Right forelimb (tissue), 1 donor: ENCODE measurements at places on chromosomes 11 and 22.

DNA sequence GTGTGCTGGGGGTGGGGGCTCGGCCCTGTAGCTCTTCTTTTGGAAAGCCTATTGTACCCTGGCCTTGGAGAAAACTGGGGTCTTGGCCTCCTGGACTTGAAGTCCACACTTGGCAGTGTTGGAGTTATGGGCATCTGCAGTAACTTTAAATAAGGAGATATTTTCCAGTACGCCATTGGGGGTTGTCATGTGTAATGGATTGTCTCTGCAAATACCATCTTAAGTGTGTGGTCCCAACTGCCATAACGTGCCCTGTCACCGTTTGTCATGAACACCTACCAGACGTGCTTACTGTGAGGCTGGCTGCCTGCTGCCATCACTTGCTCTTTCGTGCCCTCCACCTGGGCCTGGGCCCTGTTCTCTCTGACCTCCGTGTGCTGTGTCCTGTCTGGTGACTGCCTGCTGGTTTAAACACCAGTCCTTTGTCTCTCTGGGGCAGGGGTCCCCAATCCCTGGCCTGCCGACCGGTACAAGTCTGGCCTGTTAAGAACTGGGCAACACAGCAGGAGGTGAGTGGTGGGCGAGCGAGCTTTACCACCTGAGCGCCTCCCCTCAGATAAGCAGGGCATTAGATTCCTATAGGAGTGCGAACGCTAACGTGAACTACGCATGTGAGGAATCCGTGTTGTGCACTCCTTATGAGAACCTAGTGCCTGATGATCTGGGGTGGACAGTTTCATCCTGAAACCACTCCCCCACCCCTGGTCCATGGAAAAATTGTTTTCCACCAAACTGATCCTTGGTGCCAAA is 3.6 kb upstream of the ZDHHC8 start:
- DNase-seq: no peak

DNA sequence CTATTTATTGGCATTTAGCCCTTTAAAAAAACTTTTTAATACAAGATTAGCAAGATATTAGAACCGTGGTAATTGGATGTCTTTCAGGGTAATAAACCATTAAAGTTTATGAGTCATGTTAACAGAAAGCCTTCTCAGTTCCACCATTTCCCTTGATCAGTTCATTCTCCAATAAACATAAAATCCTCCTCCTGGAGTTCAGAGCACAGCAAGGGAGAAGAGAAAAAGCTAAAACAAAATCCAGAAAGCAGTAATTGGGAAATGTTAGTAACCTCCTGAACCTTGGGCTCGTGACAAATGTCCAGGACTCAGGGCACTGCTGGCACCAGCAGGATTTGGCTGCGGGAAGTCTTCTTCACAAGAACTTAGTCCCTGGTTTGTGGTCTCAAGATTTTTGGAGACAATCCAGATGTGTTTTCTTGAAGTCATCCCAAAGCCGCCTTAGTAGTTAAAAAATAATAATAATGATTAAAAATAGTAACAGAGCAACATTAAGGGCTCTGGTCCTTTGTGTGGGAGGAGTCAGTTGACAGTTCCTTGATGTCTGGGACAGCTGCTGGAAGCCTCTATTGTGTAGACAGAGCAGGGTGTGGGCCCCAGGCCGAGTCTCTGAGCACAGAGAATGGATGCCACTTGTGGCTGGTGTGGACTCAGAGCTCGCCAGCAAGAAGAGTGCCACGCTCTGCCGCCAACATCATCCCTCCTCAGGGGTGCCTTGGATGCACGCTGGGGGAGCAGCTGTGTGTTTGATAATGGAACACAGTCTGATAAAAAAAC is 43.4 kb upstream of the PITPNB start:
- no peak for DNase-seq

DNA sequence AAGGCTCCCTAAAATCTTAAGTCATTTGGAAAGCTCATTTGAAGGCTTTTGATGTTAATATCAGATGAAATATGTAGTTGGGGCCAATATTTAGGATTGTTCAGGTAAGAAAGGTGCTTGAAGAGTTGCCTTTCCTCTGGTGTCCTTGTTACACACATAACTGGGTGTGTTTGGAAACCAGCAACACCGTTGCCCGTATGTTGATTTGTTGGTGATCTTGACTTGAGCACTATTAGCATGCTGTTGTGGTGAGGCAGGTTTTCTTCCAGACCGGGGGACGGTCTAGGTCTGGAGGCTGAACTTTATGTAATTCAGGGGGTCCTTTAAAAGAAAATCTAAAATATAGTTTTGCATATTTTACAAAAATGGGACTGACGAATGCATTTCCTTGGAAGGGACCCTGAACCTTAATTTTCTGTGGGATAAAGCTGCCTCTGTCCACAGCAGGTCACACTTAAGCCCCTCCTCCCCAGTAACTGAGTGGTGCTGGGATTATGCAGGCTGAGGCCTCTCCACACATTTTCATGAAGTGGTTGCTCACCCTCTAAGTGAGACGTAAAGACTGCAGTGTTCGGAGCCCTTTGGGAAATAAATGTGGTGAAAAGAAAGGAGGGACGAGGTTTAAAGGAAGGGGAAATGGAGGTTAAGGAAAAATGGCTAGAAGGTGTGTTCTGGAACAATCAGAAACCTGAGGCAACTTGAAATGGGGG is 1.8 kb downstream of the YWHAH start:
- DNase-seq: no peak

DNA sequence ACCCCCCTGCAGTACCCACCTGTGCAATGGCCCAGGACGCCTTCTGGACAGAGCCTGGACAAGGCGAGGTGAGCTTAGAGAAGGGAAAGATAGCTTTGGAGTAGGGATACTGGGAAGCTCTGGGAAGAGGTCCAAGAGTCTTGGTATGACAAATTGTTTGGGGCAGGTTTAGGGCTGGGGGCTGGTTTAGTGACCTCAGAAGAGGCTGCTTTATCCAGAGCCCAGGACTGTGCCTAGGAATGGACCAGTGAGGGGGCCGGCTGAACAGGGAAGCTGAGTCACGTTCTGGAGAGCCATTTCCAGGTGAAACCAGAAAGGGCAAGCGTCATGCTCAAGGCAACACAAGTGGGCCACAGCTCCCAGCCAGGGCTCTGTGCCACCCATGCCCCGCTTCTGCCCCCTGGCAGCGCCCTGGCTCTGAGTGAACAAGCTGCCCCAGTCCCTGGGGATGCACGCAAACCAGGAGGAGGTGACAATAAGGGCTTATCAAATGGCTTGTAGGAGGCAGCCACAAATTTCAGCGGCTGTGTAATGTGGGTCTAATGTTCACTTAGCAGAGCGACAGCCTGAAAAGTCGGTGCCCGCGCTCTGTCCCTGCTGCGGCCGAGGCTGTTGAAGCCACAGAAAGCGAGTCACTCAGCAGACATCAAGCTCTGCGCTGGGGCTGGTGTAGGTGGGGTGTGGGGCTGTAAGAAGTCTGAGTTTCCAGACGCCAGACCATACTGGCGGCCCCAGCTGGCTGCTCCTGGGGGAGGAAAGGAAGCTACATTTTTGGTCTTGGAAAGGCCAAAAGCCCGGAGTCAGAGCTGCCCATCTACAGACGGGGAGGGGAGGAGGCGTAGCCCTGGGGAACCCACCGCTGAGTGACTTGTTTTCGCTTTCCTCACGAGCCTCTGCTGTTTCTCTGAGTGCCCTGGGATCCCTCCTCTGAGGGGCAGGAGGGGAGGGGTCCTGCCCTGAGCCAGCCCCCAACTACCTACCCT is 18.3 kb upstream of the SYT7 start:
- no peak for DNase-seq

DNA sequence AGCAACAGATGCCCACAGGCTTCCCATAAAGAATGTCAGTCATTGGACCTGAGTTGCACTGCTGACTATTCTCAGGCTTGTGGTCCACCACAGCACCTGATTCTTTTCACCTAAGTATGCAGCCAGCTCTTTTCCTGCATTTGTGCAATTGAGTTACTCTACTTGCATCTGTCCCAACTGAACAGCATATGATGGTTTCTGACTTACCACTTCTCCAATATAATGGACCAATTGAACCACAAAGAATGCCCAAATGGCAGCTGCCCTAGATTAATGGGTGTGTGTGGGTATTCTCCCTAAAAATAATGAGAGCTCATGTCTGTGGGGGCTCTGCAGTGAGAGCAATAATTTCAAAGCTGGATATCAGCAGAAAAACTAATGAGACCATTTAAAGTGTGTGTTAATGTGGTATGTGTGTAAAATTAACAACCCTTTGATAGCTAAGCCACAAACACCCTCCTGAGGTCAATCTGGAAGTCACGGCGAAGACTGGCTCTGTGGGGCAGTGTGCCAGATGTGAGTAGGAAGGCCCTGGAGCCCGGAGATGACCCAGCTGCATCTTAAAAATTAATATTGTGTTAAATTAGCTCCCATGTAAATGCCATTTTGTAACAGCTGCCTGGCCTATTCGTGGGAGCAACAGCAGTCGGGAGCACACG is 43.8 kb downstream of the SC5D start:
- no peak for DNase-seq

GRCh38 chr22:17387356-17387755 is 18.1 kb downstream of the CECR2 start:
- no peak for DNase-seq

DNA sequence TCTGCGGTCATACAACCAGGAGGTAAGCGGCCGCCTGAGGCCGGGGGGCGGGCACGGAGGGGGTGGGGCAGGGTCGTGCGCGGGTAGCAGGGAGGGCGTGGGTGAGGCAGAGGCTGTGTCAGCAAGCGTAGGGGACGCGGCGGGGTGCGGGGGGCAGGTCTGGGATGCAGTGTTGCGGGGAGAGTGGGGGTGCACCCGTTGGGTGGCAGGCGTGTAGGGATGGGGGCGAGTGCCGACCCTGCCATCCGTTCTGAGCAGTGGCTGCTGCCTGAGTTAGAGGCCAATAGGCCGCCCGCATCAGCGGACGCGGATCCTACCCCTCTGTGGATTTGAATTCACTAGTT is 1.4 kb downstream of the RIC8A start:
- no peak for DNase-seq

GRCh38 chr11:14414470-14415461 is 55.8 kb upstream of the RRAS2 start:
- DNase-seq: no peak

DNA sequence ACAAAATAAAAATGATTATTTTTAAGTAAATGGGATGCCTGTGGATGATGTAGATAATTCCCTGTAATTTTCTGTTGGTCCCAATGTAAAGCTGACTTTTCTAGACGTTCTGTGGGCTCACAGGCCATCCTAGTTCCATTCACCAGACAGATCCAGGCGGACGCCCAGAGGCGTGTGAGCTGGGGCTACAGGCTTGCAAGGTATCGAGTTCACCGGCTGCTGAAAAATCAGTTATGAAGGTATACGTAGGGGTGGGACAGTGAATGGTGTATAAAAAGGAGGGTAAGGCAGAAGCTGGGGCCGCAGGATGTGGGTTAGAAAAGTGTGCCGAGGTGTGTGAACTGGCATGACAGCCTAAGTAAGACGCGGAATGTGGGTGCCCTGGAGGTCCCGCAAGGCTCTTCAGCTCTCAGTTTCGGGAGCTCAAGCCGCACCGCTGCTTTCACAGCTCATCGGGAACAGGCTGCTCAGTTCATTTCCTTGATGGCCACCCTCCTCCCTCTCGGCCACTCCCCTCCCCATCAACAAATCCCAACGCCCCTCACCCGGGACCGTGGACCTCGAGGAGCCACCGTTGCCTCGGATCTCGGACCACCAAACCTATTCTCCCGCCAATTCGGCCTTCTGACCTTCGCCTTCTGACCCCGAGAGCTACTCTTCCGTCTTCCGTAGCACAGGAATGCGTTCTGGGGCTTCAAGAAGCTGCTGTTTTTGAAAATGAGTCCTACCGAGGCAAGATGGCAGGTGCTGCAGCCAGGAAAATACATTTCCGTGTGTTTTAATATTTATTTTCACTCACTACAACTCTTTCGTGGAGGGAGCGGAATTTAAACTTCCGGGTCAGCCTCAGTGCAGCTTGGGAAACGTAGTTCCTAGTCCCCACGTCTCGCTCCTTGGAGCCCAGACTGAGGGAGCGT is at the start of gene XNDC1N:
TSS of gene XNDC1N (minus strand) at position 775 of the 917 bp plus-strand sequence. CDS start 5,241 bp downstream, outside the sequence.
- peak; percentile 88 for DNase-seq

GRCh38 chr11:105689631-105690030 is 79.8 kb downstream of the GRIA4 start:
- DNase-seq: no peak

DNA sequence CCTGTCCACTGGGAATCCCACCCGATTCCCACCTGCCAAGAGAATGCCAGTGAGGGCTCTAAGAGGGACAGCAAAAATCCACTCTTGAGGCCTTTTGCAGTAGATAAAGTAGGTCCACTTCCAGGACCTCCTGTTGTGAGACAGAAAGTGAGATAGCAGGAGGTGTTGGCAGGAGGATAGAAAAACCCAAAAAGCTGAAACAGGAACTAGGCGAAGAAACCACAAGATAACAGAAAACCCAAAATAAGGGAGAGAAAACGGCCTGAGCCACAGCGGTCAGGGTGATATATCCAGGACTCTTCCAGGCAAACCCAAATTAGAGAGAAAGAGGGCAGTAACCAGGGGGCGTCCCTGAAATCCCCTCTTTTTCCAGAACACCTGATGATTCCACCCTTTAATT is 79.7 kb upstream of the LINC01488 start:
- no peak for DNase-seq

DNA sequence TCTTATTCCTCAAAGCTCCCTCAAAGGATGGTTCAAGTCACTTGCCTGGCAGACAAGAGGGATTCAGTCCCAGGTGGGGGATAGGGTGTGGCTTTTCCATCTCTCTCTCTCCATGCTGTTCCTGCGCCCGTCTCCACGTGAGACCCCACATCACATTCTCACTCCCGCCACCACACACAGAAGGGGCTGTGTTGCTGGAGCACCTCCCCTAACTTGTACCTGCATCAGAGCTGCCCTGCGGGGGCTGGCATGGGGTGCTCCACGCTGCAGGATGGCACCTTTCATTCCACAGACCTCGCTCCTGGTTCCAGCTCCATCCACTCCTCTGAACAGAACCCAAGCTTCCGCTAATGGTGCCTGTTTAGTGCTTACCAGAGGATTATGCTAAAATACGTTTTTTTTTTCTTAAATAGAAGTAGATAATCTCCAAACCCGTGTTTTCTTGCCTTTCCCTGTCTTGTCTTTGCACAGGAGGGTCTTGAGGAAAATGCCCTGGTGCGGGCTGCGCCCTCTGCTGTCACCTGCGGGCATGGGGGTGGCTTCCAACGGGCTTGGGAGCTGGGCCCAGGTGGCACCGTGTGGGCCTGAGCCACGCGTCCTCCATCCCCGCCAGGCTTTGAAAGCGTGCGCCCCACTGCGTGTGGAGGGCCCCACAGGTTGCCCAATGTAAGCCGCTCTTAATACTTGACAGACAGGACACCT is 985.6 kb downstream of the BRD1 start:
- no peak for DNase-seq

GRCh38 chr22:42320443-42321416 is 50.3 kb upstream of the TCF20 start:
- DNase-seq: no peak

DNA sequence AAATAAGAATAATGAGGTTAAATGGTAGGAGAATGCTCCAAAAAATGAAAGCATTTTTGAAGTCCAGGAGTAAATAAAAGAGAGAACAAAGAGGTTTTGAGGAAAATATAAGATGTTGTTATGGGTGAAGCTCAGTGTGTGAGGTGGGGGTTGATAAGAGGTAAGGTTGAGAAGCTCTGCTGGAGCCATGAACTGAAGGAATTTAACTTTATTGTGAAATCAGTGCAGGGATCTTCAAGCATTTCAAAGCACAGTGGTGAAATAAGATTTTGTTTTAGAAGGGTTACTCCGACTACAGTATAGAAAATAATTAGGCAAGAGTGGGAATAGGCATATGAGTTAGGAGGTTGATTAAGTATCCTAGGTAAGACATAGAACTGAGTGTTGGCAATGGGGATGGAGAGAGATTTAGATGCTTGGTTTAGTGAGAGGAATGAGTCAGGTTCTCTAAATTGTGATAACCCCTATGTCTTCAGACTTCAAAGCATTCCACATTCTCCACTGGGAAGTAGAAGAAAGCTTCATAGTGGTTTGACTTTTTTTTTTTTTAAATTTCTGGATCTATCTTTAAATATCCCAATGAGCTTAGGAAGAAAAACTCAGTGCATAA is 403.2 kb downstream of the AASDHPPT start:
- DNase-seq: no peak
